ENCODE measurements at places on chromosomes 16 and 17.

DNA sequence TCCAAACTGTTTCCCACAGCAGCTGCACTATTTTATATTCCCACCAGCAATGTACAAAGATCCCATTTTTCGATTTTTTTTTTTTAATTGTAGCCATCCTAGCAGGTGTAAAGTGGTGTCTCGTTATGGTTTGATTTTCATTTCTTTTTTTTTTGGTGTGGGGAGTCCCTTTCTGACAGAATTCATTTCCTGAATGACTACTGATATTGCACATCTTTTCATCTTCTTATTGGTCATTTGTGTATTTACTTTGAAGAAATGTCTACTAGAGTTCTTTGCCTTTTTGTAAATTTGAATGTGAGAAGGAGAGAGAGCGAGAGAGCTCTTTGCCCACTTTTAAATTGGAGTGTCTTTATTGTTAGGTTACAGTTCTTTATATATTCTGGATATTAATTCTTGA is 14.0 kb downstream of the CYB5B start:
- DNase-seq: no peak

GRCh38 chr17:82858376-82859126 is 18.7 kb upstream of the ZNF750 start:
- no peak for DNase-seq

DNA sequence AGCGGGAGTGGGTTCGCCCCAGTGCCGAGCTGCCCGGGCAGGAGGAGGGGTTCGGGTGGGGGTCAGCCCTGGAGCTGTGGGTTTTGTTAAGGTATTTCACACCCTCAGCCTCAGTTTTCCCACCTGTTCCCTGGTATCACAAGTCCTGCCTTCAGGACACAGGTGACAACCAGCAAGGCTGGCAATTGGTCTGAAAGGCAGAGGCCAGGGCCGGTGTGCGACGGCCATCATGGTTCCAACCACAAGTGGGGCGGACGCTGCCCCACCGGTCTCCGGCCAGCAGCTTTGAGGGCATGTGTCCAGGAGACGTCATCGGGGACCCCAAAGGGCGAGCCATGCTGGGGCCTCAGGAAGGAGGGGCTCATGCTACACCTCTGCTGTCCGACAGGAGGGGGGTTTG is 10.8 kb downstream of the ZNF469 start:
- DNase-seq: no peak

- DNase-seq: no peak
Observed at GRCh38 chr17:38572669-38573365, 32.9 kb downstream of the SRCIN1 start.

- DNase-seq: no peak
Observed at GRCh38 chr17:61124562-61124961, 275.1 kb upstream of the TBX2 start.

DNA sequence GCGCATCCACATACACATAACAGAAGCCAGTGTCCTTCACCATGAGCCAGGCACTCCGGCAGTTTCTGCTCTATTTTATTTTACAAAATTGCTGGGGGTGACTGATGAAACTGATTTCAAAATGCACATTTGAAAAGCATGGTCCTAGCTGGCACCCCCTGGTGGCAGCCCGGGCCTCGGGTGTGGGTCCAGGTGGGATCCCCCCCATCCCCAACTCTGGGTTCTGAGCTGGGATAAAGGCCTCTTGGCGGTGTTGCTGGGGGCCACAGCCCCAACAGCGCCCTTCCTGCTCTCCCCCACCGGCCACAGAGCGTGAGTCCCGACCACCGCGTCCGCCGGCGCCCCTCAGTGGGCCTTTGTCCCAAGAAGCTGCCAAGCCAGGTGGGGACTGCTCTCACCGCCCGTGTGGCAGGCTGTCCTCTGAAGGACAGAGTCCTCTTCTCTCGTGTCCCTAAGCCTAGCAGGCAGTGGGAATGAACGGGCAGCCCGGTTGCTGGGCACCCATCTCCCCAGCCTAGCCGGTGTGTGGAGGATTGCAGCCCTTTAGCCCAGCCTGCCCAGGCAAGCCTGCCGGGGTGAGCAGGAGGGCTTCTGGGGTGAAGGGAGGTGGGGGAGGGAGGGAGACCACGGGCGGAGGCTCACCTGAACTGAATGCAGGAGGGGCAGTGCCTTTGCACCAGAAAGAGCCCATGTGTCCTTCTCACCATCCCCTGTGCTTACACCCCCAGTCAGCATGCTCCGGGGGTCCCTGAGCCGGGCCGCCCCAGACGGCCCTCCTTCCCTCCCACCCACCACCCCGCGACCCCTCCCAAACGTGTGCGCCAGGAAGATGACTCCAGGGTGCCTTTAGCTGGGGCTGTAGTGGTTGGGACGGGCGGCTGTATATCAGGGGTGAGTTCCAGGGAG is 898 bp downstream of the SNAI3 start:
- DNase-seq: peak; percentile 82

GRCh38 chr17:1785930-1786329 is 24.1 kb downstream of the SERPINF1 start:
- DNase-seq: no peak

GRCh38 chr17:3630781-3631180 is 5.3 kb downstream of the SHPK start:
- no peak for DNase-seq

DNA sequence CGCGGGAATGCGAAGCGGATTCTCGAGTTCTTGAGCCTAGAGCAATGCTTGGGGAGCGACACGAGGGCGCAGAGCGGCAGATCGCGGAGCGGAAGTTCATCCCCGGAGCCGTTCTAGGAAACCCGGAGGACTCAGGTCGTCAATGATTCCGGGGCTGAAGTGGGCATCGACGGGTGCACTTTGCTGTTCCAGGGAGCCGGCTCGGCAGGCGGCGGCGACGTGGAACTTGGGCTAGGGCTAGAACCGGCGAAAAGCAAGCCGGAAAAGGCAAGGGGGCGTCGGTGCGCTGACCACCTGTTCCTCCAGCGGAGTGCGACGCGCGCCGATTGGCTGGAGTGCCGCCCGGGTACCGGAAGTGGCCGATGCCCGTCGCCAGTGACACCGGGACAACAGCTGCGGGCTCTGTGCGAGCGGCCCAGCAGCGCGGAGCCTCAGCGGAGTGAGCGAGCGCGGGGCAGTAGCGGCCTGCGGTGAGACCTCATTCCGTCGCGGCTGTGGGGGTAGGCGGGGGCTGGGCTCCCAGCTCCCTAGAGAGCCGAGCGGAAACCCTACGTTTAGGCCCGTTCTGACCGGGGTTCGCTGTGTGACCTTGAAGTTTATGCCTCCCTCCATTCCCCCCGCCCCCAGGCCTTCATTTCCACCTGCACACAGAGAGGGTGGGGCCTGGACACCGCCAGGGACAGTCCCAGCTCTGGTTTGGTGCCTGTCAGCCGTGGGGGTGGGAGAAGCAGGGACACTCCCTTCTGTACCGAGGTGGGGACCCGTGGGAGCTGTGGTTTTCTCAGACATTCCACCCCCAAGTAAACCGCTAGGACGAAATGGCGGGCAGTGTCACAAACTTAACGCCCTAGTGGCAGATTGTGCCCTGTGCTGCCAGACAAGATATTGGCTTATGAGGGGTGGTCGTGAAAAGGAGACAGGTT is at the start of gene ZFP3:
Gene ZFP3, plus strand, starts transcription at position 362 of the 923 bp plus-strand sequence. CDS start 13,038 bp downstream, outside the sequence.
- peak; percentile 92 for DNase-seq

- DNase-seq: no peak
Observed at GRCh38 chr16:732936-733335, 6.0 kb downstream of the HAGHL start.

DNA sequence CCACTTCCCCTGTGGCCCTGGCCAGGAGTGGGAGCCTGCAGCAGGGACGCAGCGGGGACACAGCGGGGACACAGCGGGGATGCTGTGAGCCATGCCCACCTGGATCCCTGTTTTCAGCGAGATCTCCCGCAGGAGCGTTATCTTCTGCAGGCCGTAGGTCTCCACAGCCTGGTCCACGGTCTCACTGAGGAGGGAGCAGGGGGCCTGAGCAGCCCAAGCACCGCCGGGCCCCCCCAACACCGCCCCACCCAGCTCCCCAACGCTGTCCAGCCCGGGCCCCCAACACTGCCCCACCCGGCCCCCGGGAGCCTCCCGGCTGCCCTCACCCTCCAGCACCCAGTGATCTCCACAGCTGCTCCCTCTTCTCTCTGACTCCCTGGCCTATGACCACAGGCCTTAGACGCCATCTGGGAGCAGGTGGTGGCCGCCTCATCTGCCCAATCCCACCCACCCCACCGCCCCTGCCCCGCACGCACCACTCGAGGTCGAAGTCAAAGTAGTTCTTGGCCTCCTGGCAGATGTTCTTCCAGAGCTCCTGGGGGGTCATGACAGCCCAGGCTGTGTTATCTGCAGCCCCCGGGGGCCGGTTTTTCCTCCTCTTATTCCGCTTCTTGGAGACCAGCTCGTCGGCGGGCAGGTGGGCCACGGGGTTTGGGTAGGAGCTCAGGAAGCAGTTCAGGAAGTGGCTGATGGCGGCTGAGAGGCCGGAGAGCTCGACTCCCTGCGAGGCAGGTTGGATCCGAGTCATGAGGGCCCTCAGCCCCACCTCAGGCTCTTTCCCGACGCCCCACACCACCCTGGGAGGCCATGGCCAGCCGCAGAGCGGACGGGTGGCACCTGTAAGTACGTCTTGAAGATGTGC is 17.0 kb downstream of the CLUH start:
- peak; percentile 52 for DNase-seq

- no peak for DNase-seq
Observed at GRCh38 chr16:56860226-56861020, 4.6 kb upstream of the SLC12A3 start.

- DNase-seq: no peak
Observed at GRCh38 chr17:7079581-7080455, at the start of gene CLEC10A. Gene CLEC10A, minus strand, starts transcription at chr17:7080251. Its CDS starts 1,439 bp downstream, at chr17:7078812.

GRCh38 chr17:7835814-7836595 is 2.0 kb downstream of the KDM6B start:
- DNase-seq: peak; percentile 77

- no peak for DNase-seq
Observed at GRCh38 chr17:32553168-32553567, 66.4 kb downstream of the CDK5R1 start.
